ENCODE measurements at places on chromosomes 13 and 19.

- DNase-seq, result no peak
Observed at GRCh38 chr19:38030686-38031422, 123.8 kb downstream of the SIPA1L3 start.

GRCh38 chr13:36124236-36124822 lies 6.9 kb downstream of the DCLK1 start:
- DNase-seq, result no peak

- no peak for DNase-seq
Observed at GRCh38 chr13:72805676-72806346, 23.9 kb downstream of the PIBF1 start.

- DNase-seq, result no peak
Observed at GRCh38 chr19:41915021-41915775, 13.1 kb downstream of the ERFL start.

- no peak for DNase-seq
Observed at GRCh38 chr19:49489601-49490167, 2.3 kb downstream of the RPL13A start.

All from stimulated activated CD4-positive, alpha-beta T cell treated with anti-CD3 and anti-CD28 coated beads, Interleukin-15, amount 100 ng/mL, for 1 hour (primary cell).